Activated T-cell treated with anti-CD3 and anti-CD28 coated beads for 48 hours (primary cell): ENCODE measurements at places on chromosomes 12 and 14.

- peak; percentile 19 for DNase-seq
Measured at GRCh38 chr12:121712190-121712460, 427 bp upstream of the TMEM120B start.

- no peak for DNase-seq
Measured at GRCh38 chr12:91099341-91099740, 12.0 kb downstream of the LUM start.

DNA sequence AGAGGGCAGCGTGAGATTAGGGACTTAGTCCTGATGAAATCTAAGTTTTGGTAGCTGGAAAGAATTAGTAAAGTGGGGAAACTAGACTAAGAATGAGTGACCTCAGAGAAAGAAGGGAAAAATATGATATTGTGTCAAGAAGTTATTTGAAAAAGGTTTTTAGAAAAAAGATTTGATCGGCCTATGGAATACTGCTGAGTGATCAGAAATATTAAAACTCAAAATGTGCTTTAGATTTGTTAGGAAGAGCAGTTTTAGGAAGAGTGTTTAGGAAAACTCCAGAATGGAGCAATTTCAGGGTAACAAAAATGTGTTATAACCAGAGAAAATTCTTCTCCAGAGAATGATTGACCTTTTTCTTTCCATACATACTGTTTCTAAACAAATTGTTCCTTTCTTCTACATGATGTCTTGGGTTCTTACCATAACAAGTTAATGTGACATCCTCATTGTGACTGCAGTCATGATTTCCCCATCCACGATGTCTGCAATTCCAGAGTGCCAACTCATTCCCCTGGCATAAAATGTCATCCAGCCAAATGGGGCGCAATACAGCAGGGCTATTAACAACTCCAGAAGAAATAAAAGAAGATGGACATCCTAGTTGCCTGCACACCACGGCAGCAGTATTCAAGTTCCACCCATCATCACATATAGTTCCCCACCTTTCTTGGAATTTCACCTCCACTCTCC lies 11.8 kb downstream of the CD163L1 start:
- DNase-seq = no peak

- DNase-seq = no peak
Measured at GRCh38 chr14:21163871-21164291, 8.0 kb upstream of the OR5AU1 start.

DNA sequence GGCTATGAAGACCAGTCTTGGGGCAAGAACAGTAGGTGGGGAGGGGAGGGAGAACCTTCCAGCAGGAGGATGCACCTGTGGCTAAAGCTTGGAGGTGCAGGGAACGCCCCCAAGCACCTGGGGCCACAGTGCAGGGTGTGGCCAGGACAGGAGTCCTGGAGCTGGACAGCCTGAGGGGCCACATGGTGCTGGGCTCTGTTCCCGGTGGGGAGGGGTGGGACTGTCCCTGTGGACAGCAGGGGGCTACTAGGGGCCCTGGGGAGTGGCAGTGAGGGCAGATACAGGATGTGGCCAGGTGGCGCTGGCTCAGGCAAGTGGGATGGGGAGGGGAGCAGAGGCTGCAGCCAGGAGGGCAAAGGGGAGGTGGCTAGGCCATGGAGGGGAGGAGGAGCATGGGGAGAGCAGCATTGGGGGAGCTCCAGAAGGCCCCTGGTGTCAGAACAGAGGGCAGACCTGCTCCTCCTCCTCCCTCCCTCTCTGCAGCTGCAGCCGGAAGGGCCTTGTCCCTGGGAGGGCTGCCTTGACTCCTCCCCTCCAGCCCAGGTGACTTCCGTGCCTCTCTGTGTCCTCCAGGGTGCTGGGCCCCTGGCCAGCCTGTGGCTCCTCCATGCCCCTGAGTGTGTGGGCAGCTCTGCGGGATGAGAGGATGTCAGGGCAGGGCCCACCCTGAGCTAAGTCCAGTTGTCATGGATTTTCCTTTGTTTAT lies 68.4 kb upstream of the DLK1 start:
- DNase-seq = no peak

DNA sequence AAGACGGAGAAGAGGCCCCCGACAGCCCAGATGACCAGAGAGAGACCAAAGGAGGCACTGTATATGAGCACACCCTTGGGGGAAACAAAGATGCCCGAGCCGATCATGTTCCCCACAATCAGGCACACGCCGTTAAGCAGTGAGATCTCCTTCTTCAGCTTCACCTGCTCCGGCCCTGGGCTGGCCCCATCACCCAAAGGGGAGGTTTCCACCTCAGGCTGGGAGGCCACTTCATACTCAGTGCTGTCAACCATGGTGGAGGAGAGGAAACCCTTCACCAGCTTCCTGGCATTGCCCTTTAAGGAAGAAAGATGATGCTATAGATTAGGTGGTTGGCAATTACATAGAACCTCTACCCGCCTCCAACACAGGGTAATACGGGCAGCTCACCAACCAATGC lies 2.1 kb downstream of the SLC7A7 start:
- DNase-seq = no peak
